ENCODE measurements at places on chromosomes 3 and 15. TPM values are rescaled to one million over a fixed set of nuclear protein-coding genes. Genes with fewer than 3 reads are reported as not detected.

- DNase-seq: no peak
Observed at GRCh38 chr3:141191097-141191749, 40.4 kb upstream of the PXYLP1 start.

- DNase-seq: peak; percentile 48
Observed at GRCh38 chr3:153714588-153715290, 406.5 kb upstream of the ARHGEF26 start.

GRCh38 chr3:3353153-3353552 lies 173.7 kb upstream of the CRBN start:
- no peak for DNase-seq

- DNase-seq: no peak
Observed at GRCh38 chr3:133475245-133476010, 75.6 kb downstream of the BFSP2 start.

GRCh38 chr15:93333796-93334195 lies 244.8 kb upstream of the RGMA start:
- DNase-seq: peak; percentile 10

GRCh38 chr3:98914210-98915080 lies 12.9 kb upstream of the DCBLD2 start:
- DNase-seq: no peak

DNA sequence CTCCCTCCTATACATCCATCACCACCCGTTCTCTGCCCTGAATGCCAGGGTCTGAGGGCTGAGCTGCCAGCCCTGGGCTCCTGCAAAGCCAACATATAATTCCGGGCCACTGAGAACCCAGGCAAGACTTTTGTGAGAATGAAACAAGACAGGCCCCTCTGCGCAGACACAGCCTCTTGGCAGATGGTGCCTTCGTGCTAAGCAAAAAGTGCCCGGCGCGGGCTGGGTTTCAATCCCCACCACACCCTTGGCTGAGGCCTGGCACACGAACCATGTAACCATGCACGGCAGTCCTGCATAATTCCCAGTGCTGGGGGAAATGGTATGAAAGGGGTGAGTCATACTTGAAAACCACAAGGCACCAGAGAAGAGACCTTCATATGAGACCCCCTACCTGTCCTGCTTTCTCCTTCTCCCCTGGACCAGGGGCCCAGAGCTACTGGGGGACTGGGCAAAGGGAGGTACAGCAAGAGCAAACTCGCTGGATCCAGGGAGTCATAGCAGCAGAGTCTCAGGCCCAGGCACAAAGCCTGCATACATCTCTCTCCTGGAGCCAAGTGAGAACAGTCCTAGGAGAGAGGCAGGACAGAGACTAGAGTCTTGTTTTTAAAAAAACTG lies 26.1 kb upstream of the LOXL1 start:
- DNase-seq: peak; percentile 98

DNA sequence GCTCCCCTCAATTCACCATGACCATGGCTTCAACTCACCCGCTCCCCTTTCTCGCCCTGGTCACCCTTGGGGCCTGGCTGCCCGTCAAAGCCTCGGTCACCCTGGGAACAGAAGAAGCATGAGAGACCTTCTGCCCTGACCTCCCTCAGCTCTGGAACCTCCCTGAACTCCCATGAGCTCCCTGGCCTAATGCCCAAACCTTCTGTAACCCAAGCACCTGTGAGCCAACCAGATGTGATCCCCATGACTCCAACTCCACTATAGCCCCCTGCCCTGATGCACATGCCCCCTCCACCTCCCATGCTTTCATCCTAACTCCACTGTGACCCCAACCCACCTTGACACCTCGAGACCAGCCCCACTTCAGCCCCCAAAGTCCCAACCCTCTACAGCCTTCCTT lies 3.5 kb upstream of the UCN2 start:
- DNase-seq: no peak

DNA sequence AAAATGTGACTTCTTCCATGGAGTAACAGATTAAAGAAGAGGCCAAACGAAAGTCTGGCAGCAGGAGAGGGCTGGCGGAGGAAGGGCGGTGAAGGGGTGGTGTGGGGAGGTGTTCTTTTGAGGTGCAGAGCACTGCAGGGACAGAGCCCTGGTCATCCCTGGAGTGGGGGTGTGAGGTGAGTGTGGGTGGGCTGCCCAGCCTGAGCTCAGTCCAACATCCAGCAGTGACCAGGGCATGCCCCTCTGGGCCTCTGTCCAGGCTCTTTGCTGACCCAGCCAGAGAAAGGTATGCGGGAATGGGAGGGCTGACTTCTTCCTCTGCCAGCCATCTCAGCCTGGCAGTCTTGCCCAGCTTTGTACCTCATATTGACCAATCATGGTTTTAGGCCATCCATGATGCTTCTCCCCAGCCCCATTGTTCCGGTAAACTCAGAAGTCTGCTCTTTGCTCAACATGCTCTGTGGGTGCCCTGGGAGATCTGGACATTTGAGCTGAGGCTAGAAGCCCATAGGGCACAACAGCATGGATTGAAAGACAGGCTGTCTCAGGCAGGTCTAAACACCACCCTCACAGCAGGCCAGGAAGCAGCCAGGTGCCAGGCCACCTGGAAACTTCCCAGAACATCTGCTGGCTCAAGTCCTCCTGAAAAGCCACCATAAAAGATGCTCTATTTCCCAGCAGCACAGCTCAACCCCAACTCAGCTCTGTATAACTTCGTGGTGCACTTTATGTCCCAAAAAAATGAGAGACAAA lies 25.9 kb upstream of the CXCR6 start:
- no peak for DNase-seq

DNA sequence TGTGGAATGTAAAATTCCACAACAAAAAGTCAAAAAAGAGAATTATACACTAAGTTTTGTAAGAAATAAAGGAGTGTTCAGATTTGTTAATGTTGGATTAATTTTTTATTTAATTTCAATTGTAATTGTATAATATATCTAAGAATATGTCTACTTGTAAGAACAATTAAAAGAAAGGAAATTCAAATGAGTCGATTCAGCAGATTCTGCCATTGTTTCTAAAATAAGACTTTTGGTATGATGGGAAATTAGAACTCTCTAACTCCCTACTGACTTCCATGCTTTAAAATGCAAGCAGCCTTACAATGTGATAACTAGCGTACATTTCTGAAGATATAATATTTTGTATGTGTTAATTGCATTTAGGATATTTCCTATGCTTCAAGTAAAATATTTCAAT lies 395.9 kb upstream of the ZNF717 start:
- DNase-seq: no peak

DNA sequence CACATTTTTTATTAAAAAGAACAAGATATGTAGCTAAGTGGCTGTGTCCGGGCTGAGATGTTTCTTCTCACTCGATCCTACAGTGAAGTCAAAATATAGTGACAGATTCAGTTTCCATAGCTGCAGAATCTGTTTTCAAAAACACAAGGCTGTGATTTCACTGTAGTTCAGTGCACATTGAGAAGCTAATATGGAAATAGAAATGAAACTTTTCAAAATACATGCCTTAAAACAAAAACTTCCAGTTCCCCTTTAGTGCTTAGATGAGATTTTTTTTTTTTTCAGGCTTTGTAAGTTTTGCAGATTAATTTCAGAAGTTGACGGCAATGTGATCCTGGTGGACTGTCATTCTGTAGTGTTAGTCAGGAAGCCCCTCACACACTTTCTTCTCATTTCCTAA lies 23.8 kb upstream of the TRAK1 start:
- no peak for DNase-seq

DNA sequence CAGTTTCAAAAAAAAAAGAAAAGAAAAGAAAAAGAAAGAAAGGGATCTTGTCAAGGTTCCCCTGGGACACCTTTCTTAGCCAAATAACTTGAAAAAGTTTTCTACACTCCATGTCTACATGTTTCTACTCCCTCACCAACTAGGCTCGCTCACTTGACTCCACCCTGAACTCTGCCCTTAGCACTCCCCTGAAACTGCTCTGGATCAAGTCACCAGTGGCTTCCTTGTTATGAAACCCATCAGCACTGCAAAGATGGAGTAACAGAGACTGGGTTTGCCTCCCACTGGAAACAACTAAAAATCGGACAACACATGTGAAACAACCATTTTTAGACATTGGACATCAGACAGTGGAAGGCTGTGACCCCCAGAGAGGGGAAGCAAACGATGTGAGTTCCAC lies 36.8 kb downstream of the TMEM40 start:
- no peak for DNase-seq

DNA sequence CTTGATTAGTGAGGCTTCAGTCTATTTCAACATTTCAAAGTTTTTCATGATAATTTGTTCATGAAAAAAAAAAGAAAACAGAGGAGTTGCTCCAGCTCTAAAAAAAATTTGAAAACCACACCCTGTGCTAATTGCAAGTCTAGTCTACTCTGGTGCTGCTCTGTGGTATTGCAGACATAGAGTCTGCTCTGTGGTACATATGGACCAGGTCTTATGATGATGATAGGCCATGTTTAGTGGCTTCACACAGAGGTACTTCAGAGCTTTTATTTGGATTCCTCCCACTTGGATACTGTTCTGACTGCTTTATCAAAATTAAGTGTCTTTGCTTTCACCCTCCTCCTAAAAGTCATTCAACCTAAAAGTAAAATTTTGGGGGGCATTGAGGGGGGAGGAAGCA lies 160.8 kb downstream of the ALCAM start:
- DNase-seq: no peak

DNA sequence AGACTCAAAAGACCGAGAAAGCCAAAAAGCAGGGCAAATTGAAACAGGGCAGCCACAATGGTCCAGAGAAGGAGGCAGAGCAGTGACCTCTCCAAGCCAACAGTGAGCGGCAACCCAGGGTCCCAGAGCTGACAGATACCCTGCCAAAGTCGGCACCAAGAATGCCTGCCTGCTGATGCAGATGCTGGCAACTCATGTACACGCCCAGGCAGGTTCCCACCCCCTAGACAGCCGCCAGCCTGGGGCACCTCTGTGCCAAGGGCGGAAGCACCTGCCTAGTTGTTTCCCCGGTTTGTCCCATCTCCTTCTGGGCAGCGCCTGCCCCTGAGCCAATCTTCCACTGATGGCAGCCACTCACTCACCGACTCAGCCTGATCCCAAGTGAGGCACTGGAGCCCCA lies 22.1 kb downstream of the KLHL25 start:
- DNase-seq: no peak

- DNase-seq: no peak
Observed at GRCh38 chr3:172869784-172870518, 119.4 kb downstream of the ECT2 start.

The EPHA6 gene
- total RNA-seq: 0.30 TPM

The KBTBD8 gene
- 4.9 TPM for total RNA-seq

The DAPK2 gene
- total RNA-seq: 1.3 TPM

The SEMA3G gene
- total RNA-seq: not detected

The CLDN1 gene
- total RNA-seq: 1.3 TPM

The PRR23E gene
- total RNA-seq: not detected
